Uterus (tissue), 4 donors: ENCODE measurements at places on chromosomes 11 and 22. TPM values are rescaled to one million over a fixed set of nuclear protein-coding genes. Genes with fewer than 3 reads are reported as not detected.

- DNase-seq, result peak; percentile 17
These were observed 583 bp downstream of the PDGFD start for GRCh38 chr11:104163100-104164027.

GRCh38 chr22:28560046-28560742 lies 119.4 kb downstream of the TTC28 start:
- DNase-seq, result no peak

DNA sequence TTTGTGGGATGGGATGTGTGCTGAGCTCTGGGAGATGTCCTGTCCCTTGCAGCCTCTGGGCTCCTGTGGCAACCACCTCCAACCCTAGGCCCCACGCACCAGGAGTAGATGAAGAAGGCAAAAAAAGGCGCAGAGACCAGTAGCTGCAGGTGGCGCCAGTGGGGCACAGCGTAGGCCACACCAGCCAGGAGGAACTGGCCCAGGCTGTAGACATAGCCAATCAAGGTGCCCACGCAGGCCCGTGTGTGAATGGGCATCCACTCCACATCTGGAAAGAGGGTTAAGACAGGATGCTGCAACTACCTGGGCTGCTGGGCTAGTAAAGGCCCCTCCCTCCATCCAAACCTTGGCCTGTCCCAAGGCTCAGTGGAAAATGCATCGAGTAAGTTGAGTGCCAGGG lies 3.0 kb downstream of the SLC22A6 start:
- DNase-seq, result no peak

- peak; percentile 21 for DNase-seq
These were observed 6.1 kb downstream of the C11orf96 start for GRCh38 chr11:43948341-43949225.

Gene FAM76B
- 63.5 TPM for total RNA-seq

Gene C22orf15
- total RNA-seq, result 0.41 TPM

Gene IGSF22
- not detected for total RNA-seq
